CD4-positive, alpha-beta T cell treated with Interferon alpha-2 for 1 hour (primary cell): ENCODE measurements at places on chromosomes 12 and 14.

DNA sequence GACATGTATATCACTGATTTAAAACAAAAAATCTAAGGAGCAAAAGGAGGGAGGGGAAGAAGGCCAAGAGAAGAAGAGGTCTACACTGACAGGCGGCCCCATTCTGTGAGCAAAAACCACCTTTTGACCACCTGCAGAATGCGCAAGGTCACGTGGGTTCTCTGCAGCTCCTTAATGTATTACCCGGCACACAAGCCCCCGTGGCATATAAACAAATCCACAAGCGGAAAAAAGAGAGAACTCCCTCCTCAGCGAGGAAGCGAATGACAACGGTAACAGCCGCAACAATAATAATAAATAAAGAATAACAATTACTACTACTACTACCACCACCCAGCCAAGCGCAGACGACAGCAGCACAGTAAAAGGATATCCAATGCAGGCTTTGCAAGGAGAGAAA, 1.3 kb downstream of the KSR2 start:
- no peak for DNase-seq

GRCh38 chr12:12725086-12725955, 8.2 kb downstream of the CDKN1B start:
- DNase-seq = peak; percentile 97

DNA sequence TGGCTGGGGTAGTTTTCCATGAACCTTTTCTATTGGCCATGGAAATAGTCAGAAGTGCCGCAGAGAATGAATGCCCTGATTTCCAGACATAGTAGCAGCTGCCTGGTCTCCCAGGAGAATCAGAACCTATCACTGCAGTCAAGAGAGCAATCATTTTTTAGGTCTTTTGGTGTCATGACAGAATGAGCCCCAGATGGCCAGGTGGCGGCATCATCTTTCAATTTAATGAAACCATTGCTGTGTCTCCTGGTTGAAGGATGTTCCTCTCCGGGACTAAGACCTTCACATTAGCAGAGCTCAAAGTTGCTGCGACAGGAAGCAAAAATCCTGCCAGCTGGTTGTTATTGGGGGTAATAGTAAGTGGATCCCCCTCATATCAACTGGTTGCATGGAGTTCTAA, 18.8 kb downstream of the TNFAIP2 start:
- no peak for DNase-seq

- no peak for DNase-seq
Observed at GRCh38 chr12:129446696-129447095, 457.1 kb downstream of the TMEM132D start.

GRCh38 chr12:104426926-104427546, 29.7 kb upstream of the CHST11 start:
- no peak for DNase-seq

DNA sequence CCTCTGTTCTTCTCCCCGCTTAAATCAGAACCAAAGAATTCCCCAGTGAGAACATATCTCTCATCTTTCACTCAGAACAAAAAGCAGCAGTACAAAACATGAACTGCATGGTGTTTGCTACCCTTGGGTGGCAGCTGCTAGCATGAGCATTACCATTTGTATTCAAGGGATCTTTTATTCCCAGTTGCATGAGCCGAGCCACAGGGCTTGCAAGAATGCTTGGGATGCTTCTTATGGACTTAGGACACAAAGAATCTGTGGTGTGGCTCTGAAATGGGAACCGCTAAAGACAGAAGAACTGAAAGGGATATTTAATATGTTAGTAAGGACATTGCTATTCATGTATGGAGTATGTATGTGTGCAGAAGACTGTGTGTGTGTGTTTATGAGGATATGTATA, 190.6 kb downstream of the TMX1 start:
- no peak for DNase-seq

DNA sequence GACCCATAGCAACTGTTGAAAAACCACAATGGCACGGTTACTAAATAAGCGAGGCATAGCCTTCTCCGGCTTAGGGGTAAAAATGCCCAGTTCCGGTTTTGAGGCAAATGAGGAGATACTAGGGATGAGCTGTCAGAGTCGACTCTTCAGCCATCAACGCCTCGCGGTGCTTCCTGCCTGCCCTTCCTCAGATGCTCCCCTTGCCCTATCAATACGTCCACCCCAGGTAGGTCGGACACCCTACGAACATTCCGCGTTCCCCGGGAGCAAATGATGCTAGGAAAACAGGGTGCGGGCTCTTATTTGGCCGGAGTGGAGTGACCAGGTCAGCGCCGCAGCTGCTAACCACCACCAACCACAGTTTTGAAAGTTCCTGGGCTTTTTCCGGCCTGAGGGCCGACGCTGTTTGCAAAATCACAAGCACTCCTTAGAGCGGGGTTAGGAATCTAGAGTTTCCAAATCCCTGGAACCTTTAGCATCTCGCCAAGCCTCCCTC, 1.2 kb downstream of the SRSF9 start:
- DNase-seq = peak; percentile 6

DNA sequence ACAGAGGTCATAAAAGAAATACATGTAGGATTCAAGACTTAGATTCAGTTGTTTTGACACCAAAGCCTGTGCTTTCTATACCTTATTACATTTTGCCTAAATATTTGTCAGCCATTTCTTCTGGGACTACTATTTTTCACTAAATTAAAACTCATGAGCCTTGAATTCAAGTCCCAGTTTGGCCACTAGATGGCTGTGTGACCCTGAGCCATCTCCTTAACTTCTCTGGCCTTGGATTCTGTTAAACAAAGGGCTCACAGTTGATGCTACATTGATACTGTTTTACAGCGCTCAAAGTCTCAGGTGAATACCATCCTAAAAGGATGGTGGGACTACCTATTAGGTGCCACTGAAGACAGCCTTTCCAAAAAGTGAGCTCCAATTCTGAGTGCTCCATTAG, 39.6 kb upstream of the CCDC198 start:
- DNase-seq = no peak

- no peak for DNase-seq
Observed at GRCh38 chr14:68849416-68849815, 56.5 kb upstream of the ZFP36L1 start.

DNA sequence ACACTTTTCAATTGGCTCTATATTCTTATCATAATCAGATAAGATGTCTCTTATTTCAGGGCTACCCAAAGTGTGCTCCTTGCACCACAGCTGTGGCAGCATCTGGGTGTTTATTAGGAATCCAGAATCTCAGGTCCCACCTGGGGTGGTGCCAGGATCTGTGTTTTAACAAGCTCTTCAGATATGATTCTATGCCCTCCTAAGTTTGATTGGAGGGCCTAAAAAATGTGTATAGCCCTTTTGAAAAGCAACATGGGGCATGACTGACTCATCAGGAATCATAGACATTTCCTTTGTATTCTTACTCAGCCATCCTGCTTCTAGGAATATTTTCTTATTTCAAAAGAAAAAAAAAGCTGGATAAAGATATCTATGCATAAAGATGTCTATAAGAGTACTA, 103.1 kb downstream of the HELB start:
- no peak for DNase-seq

DNA sequence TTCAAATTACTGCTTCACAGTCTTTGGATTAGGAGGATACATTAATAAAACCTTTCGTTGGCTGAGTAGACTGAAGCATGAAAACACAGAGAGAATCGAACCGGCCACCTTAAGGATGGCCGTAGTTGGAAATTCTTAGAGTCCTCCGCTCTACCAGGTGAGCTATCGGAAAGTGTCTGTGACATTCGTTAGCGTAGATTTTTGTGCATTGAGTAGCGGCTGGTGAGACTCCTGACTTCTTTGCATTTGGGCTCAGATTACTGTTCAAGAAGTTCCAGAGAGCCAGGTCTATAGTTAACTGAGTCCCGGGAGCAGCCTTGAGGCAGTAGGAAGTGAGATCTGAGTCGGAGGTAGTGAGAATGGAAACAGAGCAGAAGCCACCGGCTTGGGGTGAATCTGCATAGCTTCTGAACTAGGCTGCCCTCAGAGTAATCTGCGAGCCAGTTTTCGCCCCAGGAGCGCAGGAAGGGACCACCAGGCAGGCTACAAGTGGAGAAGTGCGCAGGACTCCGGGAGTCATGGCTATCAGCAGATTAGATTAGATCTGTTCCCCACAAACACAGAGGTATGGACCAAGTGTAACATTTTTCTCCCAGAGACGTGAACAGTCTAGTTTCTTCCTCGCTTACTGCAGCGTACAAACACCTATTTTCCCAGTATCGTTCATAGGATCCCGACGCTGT, 11.0 kb downstream of the OR6S1 start:
- peak; percentile 52 for DNase-seq

GRCh38 chr14:100132903-100133510, 26.4 kb downstream of the DEGS2 start:
- DNase-seq = no peak

DNA sequence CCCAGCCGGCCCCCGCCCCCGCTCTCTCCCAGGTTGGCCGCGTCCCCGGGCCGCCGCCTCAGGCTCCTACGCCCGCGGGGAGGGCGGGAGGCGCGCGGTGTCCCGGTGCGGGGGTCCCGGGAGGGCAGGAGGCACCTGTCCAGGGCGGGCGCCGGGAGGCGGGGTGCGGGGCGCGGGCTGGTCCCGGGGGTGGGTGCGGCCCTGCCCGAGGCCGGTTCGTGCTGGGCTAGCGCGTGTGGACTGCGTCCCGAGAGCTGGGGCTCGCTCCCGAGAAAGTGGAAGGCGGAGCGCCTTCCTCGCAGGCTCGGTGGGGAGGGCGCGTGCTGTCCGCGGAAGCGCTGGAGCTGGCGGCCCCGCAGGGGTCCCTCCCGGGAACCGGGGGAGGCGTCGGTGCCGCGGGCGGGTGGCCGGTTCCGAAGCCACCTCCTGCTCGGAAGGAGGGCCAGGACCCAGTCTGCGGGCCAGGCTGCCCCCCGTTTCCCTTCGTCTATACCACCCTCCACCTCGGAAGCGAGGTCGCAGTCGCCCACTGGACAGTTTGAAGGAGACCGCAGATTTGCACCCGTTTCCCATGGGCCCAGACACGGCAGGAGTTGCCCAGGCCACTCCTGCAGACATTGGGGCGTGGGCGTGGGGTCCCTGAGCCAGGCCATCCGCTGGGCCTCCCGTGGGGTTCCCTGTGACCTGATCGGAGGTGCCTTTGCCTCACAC, 636 bp downstream of the ZFYVE21 start:
- DNase-seq = peak; percentile 9

DNA sequence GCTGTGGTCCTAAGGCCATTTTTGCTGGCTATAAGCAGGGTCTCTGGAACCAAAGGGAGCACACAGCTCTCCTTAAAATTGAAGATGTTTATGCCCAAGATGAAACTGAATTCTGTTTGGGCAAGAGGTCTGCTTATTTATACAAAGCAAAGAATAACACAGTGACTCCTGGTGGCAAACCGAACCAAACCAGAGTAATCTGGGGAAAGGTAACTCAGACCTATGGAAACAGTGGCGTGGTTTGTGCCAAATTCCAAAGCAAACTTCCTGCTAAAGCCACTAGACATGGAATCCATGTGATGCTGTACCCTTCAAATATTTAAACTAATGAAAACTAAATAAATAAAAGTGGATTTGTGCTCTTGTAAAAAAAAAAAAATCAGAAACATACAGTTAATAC, 29.6 kb upstream of the BICDL1 start:
- DNase-seq = no peak

DNA sequence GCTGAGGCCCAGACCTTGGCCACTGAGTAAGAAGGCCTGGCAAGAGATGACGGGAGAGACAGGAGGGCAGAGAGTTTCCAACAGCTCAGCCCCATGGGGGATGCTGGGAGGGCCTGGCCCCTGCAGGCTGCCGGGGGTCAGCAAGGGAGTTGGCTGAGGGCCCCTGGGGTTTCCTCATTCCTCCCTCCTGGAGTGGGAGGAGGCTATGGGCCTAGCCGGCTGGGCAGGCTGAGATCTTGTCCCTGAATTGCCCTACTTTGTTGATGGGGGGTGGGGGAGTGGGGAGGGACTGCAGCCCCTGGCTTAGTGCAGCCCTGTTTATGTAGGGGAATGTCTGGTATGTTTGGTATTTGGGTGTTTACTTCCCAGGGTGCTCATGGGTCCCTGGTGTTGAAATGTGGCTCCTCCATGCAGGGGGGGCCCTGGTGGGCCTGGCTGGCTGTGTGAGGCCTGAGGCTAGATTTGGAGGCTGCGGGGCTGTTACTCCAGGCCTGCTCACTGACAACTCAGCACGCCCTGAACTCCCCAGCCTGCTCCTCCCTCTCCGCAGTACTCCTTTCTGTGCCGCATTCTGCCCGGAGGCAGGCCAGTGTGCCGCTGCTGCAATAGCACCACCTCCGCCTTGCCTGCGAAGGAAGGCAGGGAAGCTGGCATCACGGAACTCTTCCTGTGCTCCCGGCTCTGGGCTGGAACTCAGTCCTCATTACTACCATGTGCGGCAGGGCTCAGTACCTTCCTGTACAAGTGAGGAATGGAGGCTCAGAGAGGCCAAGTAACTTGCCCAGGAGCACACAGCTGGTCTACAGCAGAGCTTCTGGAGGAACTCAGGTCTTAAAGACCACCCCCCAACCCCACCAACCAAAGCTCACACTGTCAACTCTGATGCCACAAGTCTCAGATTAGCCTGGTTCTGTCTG, 25.3 kb downstream of the JDP2 start:
- no peak for DNase-seq

GRCh38 chr12:91529829-91530228, 347.2 kb upstream of the DCN start:
- no peak for DNase-seq

DNA sequence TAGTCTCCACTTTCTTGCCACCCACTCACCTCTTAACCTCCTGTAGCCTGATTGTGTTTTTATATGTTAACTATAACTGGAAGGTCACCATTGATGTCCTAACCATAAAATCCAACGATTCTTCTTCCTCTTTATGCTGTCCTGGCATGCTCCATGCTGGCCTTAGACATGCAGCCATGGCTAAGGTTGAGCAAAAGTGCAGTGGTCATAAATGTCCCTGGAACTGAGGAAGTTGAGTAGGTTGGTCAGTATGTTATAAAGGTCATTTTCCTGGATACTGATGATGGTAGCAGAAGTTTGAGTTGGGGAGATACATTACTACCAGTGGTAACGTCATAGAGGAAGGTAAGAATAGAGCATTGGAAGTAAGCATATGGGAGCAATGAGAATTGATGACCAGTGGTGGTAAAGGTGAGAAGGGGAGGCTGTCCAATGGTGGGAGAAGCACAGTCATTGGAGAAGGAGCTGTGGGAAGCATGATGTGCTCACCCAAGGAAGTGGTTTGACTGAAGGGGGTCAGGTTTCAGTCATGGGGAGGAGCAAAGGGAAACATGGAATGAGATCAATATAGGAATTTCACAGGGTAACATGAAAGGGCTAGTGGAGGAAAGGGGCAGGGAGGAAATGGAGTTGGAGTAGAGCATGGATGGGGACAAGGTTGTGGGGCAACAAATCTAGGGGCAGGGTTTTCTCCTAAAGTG, 240.8 kb downstream of the DACT1 start:
- no peak for DNase-seq

- DNase-seq = no peak
Observed at GRCh38 chr14:95679998-95680735, 6.1 kb upstream of the TCL1B start.

GRCh38 chr14:71324767-71325272, 417.6 kb downstream of the PCNX1 start:
- DNase-seq = peak; percentile 61

- DNase-seq = no peak
Observed at GRCh38 chr12:124371970-124372555, 77.2 kb downstream of the RFLNA start.

DNA sequence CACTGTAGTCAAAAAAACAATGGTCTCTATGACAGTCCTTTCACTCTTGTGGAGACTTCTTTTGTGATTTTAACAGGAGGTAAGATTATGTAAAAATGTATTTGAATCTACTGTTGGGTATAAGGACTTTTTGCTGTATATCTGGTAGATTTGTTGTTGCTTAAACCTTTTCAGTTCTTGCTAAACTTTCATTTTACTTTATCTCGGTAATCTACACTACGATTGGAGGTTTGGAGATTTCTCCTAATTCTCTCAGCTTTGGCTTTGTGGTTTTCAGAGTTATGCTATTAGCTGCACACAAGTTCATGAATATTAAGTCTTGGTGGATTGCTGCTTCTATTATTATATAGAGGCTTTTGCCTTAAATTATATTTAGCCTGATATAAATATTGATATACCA, 116.6 kb upstream of the HIF1A start:
- peak; percentile 34 for DNase-seq
